ENCODE measurements at places on chromosomes 6 and 20. TPM values are rescaled to one million over a fixed set of nuclear protein-coding genes. Genes with fewer than 3 reads are reported as not detected.

BLCAP gene
- total RNA-seq, result 30.2 TPM

GSTA1 gene
- total RNA-seq, result 0.26 TPM

MATN4 gene
- total RNA-seq, result not detected

SCUBE3 gene
- 3.4 TPM for total RNA-seq

MLN gene
- not detected for total RNA-seq

Data from articular chondrocyte of knee joint (primary cell).